ENCODE measurements at places on chromosomes 2 and 18.

GRCh38 chr2:240374085-240374907 lies 61.2 kb upstream of the GPC1 start:
- no peak for DNase-seq

DNA sequence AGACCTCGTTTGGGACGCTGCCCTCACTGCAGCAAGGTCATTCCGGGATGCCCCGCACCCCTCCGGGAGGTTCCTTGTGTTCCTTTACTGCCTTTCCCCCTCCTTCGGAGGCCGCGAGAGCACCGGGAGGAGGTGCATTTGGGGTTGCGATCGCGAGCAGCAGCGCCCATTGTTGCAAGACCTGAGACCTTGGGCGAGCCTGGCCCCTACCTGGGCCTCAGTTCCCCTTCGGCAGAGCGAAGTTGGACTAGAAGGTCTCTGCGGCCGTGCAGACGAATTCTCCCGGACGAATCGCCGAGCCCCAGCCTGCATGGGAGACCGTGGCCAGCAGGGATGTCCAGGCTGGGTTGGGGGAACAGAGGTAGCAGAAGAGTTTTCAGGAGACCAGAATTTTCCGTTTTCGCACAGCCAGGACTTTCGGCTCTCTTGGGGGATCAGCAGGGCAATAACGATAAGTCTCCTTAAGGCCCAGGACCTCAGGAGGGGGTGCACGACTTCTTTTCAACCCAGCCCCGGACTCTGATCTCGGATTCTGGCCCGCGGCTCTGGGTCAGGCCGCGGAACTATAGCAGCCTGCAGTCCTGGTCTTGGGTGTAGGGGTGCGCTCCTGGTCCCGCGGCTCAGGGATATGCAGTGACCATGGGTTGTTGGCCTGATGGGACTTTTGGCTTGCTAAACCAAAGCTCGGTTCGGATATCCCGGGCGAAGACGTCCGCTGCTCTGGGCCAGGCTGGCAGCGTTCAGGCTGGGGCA lies 2.8 kb downstream of the GDF7 start:
- DNase-seq = no peak

GRCh38 chr2:236659758-236660150 lies 90.1 kb downstream of the ACKR3 start:
- no peak for DNase-seq

- no peak for DNase-seq
Observed at GRCh38 chr2:174286172-174286571, 37.8 kb upstream of the OLA1 start.

DNA sequence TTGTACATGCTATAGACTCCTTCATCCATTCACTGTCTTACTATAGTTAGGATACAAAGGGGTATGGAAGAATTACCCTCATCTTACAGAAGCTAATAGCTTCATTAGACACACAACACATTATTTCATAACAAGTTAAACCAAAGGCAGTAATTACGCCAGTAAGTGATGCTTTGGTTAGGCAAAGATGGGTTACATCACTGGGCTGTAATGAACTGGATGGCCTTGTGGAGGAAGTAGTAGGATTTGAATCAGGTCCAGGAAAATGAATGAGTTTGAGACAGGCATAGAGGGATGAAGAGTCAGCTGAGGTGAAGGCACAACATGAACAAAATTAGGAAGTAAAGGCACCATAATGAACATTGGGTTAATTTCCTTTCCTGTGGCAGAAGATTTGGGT lies 80.1 kb downstream of the SOCS6 start:
- DNase-seq = no peak

DNA sequence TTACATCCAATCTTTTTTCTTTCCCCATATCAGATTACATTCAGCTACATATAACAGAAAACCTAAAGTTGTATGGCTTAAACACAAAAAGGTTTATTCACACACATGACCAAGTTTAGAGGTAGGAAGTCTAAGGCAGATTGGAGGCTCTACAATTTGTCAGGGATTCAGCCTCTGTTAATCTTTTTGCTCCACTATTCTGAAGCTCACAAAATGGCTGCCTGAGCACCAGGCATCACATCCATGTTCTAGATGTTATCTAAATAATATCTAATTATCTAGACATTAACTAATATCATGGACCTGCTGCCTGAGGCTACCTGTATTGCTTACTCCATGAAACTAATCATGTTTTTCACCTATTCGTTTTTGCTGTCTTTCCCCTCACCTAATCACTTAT lies 23.7 kb upstream of the DSC2 start:
- no peak for DNase-seq

DNA sequence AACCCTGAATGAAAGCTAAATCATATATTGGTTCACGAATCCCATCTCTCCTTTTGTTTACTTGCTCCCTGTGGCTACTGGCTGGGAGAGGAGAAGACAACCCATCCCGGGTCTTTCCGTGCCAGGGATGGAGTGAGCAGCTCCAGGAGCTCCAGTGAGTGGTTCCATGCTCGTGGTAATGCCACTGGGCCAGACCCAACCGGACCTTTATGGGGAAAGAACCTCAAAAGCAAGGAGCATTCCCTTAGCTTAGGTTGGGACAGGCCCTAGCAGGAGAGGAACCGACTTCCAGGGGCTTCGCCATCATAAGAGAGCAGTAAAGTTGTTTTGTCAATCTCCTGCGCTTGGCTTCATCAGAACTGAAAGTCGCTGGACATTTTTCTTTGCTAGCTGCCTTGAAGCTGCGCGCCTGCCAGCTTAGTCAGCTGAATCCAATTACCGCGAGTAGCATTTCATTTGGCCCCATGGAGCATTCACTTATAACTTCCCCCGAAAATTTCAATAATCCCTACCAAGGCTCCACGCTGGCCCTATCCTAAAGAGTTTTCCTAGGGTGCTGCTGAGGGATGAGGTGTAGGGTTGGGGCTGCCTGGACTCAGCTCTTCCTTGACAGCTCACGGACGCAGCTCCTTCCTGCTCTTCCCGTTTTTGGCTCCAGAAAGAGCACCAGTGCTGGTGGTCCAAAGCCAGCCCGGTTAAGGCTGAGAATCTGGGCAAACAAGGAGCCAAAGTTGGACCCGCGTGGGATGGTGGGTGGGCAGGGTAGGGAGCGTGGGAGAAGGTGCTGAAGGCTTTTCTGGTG lies 4.9 kb downstream of the HOXD3 start:
- no peak for DNase-seq

DNA sequence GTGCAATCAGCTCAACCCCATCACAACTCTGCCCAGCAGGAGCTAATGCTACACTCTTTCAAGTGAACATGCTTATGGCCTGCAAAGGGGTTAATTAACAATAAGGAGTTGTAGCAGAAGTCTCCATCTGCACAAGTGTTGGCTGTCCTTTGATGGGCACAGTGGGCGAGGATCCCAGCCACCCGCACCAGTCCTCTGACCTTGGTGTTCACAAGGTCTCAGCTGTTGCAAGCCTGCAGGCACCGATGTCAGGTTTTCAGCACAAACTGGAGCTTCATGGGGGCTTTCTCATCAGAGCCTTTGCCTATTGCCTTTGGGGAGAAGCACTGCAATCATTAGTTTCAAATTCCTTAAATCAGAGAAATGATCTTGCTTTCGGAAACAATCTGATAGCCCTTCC lies 60.9 kb upstream of the TMEM178A start:
- no peak for DNase-seq

- no peak for DNase-seq
Observed at GRCh38 chr2:56448403-56449001, 264.7 kb downstream of the CCDC85A start.

- DNase-seq = no peak
Observed at GRCh38 chr2:156657809-156658208, 221.6 kb downstream of the GPD2 start.

GRCh38 chr2:96097441-96097840 lies 18.9 kb downstream of the ADRA2B start:
- DNase-seq = no peak

- DNase-seq = no peak
Observed at GRCh38 chr2:152468899-152469692, 134.1 kb downstream of the FMNL2 start.

DNA sequence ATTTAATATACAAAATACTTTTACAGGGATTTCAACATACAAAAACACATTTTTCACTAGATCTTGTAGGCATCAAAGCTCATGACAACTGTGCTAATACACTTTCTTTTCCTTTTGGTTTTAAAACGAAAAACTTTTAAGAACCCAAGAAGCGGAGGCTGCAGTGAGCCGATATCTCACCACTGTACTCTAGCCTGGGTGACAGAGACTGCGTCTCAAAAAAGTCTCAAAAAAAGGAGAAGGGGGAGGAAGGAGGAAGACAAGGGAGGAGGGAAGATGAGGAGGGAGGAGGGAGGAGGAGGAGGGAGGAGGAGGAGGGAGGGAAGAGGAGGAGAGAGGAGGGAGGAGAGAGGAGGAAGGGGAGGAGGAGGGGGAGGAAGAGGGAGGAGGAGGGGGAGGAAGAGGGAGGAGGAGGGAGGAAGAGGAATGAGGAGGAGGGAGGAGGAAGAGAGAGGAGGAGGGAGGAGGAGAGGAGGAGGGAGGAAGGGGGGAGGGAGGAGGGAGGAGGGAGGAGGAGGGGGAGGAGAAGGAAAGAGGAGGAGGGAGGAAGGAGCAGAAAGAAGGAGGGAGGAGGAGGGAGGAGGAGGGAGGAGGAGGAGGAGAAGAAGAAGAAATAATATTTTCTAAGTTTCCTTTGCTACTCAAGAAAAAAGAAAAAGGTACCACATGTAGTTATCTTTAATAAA lies 13.8 kb downstream of the ROCK2 start:
- DNase-seq = no peak

- DNase-seq = no peak
Observed at GRCh38 chr2:13106302-13106701, 389.6 kb downstream of the TRIB2 start.

DNA sequence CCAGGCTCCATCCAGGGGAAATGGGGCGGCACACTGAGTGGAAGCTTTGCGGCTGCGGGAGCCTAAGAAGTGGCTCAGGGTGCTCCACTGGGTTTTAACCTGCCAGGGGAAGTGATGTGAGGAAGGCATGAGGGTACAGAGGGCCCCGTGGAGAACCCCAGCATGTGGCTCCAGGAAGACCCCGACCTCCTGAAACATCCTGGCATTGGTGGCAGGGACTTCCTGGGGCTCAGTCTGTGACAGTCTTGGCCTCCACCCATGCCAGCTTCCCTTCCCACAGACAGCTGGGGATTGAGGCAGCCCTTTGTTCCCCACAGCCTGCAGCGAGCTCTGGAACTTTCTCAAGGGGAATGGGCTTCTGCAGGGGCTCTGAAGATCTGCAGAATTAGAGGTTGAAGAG lies 146.6 kb downstream of the TNS1 start:
- DNase-seq = no peak

DNA sequence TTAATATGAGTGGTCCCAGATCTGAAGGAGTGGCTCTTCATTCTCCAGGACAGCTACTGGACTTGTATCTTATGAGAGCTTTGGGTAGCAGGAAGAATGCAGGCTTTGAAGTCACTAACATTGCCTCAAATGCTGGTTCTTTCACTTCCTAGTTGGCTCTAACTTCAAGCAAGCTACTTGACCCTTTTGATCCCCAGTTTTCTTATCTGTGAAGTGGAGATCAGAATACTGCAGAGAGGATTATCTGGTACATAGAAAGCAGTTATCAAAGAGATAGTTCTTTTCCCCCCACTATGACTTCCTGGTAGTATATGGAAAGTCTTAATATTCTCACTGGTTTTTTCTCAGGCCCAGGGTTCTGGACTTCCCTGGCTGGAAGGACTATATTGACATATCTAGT lies 3.4 kb upstream of the PLCL1 start:
- no peak for DNase-seq

DNA sequence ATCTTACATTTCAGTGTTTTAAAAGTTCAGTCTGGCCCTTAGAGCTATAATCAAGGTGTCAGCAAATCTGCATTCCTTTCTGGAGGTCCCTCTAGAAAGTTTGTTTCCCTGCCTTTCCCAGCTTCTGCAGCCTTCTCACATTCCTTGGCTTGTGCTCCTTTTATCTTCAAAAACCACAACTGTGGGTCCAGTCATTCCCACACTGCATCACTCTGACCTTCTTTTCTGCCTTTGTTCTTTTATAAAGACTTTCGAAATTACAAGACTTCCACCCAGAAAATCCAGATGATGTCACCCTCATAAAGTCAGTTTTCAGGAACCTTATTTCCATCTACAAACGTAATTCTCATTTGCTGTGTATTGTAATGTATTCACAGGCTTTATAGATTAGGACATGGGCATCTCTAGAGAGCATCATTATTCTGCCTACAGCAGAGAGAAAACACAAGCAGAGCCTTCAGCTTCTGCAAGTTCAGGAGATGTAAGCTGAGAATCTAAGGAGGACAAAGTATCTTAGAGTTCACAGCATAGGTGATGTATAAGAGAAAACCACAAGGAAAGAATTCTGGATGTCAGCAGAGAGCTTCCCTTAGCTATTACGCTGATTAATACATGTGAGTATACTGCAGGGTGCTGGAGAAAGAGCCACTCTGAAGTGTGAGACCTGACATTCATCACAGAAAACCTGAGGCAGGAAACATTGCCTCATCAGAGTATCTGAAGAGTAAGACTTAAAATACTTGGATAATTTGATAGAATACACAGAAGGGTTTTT lies 1100.2 kb downstream of the CBLN2 start:
- no peak for DNase-seq

DNA sequence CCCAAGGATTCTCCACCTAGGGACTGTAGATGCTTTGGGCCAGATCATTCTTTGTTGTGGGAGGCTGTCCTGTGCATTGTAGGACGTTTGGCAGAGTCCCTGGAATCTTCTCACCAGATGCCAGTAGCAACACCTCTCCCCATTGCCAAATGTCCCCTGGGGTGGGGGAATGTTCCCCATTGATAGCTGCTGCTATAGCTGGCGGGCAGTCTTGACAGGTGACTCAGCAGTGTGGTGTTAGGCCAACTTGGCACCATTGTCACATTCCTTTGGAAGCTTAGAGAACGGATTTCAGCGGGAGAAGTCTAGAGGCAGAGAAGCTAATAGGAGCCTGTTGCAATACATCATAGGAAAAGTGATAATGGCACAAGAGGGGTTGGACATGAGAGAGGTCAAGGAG lies 495.7 kb upstream of the SMIM21 start:
- DNase-seq = no peak

DNA sequence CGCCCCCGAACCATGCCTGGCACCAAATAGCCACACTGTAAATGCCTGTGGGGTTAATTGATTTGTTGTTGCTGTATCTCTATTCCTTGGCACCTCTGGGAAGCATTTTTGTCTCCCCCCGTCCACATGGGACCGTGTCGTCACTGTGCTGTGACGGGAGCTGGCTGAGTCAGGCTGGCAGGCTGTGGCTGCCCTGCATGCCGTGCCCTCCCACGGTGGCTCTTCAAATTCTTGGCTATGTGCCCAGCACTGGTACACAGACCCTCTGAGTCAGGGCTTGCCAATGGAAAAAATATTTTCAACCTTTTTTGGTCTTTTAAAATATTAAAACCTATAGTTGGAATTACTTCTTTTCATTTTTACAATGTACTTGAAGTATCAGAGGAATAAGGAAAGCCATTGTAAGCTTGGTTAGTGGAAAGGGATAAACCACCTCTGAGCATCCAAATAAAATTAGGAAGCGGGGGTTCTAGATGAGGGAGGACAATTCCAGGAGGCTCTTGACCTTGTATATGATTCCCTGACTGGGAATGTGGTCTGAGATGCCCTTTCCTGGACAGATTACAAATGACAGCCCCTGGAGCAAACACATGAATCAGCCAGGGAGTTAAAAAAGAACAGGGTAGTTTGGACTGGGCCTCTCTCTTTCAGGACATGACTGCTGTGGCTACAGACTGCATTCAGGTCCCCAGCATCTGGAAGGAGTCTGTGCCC lies 59.4 kb downstream of the DGKD start:
- no peak for DNase-seq

- no peak for DNase-seq
Observed at GRCh38 chr2:41736586-41736985, 311.2 kb upstream of the PKDCC start.

All from GM12891 (cell line).